ENCODE measurements at places on chromosomes 6 and 20.

DNA sequence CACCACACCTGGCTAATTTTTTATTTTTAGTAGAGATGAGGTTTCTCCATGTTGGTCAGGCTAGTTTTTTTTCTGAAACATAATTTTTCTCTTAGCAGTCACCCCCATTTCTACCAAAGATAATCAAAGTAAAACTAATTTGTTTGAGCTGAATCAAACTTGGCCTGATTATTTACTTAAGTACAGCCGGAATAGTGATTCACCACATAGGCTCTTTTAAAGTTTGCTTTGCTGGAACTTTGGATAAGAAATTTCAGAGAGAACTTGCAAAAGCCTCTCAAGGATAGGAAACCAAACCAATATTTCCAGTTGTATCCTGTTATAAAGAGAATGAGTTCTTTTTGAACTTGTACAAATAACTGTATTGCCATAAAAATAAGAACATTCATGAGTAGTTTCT is 105.0 kb upstream of the SYNCRIP start:
- DNase-seq: no peak

DNA sequence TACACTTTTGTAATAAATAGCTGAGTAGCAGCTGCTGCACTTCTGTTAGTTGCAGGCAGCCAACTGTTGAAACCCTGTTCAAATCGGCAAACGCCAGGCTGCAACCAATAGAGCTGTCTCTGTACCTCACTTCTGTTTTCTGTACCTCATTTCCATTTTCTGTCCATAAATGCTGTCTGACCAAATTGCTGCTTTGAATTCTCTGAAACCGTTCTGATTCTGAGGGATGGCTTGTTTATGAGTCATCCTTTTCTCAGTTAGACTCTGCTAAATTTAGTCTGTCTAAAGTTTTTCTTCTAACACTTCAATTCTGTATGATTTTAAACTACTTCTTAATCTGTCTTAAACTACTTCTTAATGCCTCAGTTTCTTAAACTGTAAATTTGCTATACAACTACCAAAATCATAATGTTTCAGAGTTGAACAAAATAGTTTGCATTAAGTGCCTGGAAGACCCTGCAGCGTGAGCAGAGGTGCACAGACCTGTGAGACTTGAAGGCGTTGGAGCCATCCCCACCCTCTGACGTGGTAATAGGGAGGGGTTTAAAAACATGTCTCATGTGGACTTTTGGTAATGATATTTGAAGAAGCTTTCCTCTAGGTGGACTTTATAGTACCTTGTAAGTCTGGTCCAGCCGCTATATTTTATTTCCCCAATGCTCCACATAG is 9.6 kb downstream of the BTNL2 start:
- no peak for DNase-seq

DNA sequence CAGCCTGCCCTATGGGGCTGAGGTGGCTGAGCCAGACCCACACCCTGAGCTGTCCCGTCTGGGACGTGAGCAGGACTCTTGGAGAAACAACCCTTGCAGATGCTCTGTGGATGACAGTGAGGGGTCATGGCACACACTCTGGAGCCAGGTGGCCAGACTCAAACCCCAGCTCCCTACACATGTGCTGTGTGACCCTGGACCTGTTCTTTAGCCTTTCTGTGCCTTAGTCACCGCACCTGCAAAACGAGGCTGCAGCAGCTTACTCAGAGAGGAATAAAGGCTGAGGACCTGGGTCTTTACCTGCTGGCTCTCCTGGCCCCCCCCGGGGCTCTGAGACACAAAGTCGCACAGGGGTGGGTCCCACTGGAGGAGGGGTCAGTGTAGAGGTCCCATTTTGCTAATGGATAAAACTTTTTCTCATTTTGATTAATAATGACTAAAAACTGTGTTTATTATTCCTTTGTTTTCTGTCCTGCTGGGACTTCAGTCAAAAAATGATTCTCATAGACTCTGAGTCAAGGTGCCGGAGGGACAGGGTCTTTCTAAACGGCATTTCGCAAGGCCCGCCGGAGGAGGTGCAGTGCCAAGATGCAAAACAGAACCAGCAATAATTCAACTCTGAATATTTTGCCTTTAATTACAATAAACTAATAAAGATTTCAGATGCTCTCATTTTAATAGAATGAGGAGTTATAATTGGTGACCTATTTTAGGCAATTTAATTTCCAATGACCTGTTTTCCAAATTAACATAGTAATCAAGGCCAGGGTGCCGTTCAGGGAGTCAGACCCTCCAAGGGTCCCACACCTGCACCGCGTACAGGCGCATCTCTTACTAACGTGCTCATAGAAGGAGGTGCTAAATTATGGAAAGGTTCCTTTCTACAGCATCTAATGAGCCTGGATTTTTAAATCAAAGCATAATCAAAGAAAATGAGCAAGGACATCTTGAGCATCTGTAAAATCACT is 62.4 kb downstream of the YTHDF1 start:
- no peak for DNase-seq

DNA sequence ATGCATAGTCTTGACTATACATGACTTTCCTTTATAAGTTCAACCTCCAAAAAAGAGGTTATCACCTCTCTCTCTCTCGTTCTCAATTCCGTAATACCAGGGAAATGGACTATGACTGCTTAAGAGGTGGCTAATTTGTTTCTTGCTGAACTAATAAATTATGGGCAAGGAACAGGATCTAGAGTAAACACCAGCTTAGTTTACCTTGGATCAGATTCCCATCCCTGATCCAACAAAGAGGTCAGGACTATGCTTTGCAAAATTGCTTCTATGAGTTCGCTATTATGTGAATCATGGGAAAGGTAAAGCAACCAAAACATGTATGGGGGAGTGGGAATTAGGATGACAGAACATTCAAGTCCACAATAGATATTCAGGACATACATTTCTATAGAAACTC is 630.7 kb downstream of the HACE1 start:
- no peak for DNase-seq

GRCh38 chr20:14727485-14728150 is 390.2 kb upstream of the FLRT3 start:
- DNase-seq: no peak

Measured in AG09319 (cell line).